ENCODE measurements at places on chromosomes 3 and 15.

DNA sequence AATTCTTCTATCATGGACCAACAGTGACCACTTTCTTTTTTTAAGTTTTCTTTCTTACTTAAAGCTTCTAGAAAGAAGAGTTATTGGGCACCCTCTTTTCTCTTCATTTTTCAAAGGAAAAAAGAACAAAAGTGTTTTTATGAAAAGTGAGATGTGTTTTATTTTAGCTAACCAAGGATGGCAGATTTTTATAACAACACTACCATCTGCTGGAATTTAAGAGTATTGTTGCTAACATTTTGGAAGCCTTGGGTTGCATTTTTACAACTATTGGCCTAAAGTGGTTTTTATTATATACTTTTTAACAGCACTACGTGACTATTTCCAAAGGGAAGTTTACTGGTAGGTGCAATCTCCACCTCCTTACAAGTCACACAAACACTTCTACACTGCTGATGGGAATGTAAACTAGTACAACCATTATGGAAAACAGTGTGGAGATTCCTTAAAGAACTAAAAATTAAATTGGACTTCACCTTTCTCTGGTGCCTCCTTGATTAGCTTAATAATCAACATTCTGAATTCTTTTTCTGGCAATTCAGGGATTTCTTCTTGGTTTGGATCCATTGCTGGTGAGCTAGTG lies 237.7 kb upstream of the AGTR1 start:
- DNase-seq: no peak

DNA sequence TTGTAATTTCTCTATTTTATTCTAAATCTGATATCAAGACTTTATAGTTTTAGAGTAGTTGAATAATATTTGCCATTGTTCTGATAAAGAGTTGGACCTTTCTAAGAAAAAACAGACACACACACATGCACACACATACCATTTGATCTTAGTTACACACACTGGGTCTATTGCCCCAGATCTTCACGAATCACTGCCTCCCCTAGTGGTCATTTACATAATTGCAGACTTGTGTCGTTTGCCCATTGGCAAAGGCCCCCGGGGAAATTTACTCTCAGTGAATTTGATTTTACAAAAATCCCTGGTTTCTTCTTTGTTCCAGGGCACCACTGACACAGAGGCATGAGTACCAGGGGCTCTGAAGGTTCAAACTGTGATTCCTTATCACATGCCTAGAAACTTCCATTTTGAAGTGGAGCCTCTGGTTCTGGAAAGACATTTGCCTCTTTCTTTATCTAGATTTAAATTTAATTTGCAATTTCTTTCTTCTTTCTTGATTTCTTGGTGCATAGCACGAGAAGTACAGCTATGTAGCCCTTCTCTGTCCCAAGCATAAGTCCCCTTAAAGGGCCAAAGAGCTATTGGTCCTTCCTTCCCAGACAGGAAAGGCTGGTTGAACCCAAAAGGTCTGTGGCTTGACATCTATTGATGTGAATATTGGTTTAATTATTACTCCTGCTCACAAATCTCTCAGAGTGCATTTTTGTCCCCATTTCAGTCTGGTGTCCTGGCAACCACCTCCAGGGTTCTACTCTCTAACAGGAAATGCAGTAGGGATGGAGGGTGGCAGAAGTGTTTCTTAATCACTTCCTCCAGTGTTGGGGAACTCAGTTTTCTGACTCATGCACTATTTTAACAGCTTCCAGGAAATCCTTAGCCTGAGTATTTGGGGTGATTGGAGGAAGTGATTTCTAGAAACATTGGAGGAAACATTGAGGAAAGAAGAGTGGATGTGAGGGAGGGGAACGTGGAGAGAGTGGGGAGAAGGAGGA lies 32.4 kb upstream of the SLC6A11 start:
- no peak for DNase-seq

- DNase-seq: no peak
Measured at GRCh38 chr3:83317605-83318004, 1556.2 kb upstream of the GBE1 start.

- peak; percentile 55 for DNase-seq
Measured at GRCh38 chr3:13657660-13658435, 108.9 kb downstream of the FBLN2 start.

- no peak for DNase-seq
Measured at GRCh38 chr3:107117922-107118536, 259.2 kb upstream of the CCDC54 start.

DNA sequence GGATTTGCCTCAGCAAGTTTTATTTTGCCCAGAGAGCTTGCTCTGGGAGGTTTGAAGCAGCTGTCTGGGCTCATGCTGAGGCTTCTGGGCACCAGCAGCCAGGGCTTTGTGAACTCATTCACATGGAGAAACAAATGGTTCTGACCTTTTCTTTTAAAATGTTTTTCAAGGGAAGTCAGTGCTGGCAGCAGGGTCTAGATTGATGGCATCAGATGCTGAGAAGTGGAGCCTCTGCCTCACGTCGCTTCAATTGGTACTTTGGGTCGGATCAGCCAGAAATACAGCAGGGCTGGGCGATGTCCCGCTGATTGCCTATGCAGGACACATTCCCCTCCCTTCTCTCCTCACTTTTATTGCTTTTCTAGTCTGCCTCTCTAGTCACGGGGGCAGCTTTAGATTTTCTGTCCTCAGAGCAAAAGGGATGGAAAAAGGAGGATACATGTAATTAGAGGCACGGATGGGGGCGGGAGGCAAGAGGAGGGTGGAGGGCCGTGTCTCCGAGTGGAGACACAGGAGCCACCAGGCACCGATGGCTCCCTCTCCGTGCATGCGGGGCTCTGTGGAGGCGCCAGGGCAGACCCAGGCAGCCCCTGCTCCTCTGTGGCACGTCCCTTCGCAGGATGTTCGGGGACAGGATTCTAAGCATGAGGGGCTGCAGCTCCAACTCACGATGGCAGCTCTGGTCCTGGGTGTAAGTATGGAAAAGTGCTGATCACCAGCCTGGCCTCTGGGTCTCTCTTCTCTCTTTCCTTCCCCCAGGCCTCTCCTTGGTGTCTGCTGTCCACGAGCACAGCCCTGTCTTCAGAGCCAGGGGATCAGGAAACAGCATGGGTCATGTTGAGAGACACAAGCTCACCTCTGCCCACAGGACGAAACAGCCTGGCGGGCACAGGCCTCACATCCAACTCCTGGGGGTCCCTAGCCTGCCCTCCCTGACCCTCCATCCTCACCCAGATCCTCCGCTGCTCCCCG lies 116.1 kb downstream of the FAM43A start:
- DNase-seq: no peak

All from activated T-cell treated with anti-CD3 and anti-CD28 coated beads, Interleukin-2, amount 50 U/mL, for 4 hours (primary cell).